Epithelial cell of prostate (primary cell): ENCODE measurements at places on chromosomes 7 and 10.

- no peak for DNase-seq
Measured at GRCh38 chr7:20114468-20114867, 102.7 kb downstream of the MACC1 start.

DNA sequence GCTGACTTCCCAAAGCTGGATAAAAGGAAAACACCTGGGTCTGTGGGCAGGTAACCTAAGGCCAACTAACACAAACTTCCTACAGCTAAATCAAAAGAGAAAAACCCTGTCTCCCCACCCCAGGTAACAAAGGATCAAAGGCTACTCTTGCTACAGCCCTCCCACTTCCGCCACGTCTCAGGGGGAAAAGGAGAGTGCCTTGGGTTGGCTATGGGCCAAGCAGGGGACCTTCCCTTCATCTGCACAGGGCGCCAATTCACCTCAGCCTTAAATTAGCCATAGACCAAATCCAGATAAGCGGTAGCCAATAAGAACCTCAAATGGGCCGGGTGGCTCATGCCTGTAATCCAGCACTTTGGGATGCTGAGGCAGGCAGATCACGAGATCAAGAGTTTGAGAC, 69.1 kb upstream of the LANCL2 start:
- no peak for DNase-seq

GRCh38 chr7:91314591-91315323, 50.5 kb downstream of the FZD1 start:
- DNase-seq, result no peak

GRCh38 chr10:16520900-16521299, 779 bp downstream of the C1QL3 start:
- DNase-seq, result no peak

DNA sequence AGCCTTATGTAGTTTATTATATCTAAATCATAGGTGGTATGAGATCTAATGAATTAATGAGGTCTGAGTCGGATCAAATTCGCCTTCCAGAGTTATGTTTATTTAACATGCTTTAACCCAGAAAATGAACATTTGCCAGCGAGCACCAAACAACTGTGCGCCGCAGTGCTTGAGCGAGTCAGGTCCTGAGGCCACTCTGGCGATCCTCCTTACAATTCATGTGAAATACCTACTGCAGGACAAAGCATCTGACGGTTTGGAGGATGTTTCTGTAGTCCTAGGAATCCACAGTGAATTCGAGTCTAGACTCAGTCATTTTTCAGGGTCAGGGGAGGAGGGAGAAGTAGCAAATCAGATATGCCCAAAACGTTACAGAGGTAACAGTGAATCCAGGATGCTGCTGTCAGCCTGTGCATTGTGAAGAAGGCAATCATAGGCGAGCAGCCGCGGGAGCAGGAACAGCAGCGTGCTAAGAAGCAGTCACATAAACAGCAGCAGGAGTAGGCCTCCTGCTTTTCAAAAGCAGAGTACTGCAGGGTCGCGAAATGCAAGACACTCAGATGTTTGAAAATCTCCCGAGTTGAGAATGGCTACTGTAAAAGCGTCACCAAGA, 120.2 kb downstream of the CACNB2 start:
- no peak for DNase-seq

DNA sequence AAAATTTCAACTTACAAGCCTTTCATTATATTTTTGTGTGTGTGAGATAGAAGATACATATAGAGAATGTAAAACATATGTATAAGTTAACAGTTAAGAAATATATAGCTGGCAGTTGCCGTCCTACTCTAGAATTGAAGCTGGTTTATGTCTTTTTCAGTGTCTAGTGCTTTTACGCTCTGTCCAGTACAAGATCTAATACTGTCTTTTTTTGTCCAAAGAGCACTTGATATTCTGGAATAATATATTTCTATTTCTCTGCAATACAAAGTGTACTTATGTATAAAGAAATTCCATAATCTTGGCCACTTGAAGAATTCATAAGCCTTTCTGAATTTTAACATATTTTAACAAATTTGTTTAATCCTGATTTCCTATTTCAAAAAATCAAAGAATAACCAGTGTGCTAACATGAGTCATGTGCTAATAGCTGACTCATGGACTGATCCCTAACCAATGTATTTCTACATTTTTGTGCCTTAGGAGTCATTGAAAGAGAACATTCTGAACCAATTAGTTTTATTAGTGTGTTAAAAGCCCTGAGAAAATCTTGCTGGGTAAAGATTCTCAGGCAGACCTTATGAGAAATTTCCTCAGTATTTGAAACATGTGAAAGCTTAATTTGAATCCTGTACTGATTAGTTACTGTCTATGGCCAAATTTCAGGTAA, 73.2 kb upstream of the CCAR1 start:
- DNase-seq, result peak; percentile 20

DNA sequence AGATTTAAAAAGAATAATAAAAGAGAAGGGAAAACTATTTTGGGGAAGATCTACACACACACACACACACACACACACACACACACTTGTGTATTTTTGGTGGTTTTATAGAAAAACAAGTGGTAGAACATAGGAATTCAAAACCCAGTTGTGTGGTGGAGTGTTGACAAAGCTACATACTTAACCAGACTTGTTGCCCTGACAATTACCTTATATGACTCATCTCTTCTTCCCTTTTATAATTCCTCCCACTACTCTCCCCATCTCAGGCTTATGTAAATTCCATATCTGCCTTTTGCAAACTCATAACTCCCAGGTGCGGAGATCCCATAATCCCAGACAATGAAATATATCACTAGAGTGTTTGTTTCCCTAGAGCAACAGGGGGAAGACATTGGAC, 873.7 kb downstream of the NXPH1 start:
- DNase-seq, result no peak

- DNase-seq, result no peak
Measured at GRCh38 chr7:73681031-73681430, 2.2 kb downstream of the DNAJC30 start.

DNA sequence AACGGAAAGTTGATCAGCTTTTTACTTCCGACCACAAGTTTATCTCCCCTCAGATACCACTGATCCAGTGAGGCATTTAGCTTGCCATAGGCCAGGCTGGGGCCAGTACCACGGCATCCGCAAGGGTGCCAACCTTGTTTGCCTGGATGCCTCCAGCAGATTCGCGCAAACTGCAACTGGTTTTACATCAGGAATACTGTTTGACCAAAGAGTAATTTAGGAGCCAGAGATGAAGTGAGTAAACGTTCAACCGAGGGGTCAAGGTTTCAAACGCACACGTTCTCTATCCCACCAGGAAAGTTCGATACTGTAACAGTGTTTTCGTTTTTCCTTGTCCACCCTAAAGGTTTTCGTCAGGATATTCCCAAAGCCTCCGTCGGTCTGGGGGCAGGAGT, 266 bp upstream of the MDFIC start:
- DNase-seq, result no peak

DNA sequence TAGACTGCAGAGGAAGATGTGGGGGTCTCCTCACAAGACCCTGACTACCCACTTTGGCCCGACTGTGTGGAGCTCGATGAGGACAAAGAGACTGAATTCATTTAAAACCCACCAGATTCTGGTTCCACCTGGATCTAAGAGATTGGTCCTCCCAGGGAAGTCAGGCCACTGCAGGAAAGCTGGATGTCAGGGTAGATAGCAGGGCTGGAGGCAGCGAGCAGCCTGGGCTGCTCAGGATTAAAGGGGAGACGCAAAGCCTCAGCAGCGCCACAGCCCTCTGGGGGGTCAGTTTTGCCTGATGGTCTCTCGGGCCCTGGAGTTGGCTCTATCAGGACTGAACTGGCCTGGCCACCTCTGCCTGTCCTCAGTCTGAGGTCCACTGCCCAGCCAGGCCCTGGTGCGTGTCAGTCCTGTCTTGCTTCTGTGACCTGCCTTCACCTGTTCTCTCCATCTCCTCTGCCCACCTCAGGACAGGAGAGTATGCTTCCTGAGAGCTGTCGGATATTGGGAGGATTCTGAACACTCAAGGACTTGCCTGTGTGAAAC, 12.2 kb upstream of the KLRG2 start:
- no peak for DNase-seq

GRCh38 chr10:126250045-126250444, 138.2 kb downstream of the ADAM12 start:
- no peak for DNase-seq

- DNase-seq, result no peak
Measured at GRCh38 chr7:33788531-33788930, 116.8 kb upstream of the BMPER start.

DNA sequence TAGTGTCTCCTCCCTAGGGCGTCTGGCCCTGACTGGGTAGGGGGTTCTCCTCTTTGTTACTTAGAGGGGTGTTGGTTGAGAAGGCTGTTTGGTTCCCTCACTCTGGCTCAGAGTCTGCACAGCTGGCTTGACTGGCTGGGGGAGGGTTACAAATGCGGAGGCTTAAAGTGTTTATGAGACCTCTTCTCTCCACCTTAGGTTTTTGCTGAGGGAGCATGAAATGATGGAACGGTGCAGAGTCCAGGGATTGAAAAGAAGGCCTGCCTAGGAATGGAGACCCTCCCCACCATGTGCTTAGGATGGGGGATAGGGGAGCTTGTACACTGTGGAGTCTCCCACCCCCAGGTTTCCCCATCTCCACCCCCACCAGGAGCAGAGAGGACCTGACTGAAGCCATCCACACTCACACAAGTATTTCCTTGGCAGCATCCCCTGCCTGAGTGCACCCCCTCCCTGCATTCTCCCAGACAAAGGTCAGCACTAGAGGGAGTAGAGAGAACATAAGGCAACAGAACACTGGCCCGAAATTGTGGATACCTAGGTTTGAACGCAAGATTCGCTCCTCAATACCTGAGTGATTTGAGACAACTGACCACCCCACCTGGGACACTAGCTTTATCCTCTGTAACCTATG, 1.7 kb upstream of the LDB1 start:
- no peak for DNase-seq

GRCh38 chr7:82230811-82231581, 212.6 kb downstream of the CACNA2D1 start:
- no peak for DNase-seq

DNA sequence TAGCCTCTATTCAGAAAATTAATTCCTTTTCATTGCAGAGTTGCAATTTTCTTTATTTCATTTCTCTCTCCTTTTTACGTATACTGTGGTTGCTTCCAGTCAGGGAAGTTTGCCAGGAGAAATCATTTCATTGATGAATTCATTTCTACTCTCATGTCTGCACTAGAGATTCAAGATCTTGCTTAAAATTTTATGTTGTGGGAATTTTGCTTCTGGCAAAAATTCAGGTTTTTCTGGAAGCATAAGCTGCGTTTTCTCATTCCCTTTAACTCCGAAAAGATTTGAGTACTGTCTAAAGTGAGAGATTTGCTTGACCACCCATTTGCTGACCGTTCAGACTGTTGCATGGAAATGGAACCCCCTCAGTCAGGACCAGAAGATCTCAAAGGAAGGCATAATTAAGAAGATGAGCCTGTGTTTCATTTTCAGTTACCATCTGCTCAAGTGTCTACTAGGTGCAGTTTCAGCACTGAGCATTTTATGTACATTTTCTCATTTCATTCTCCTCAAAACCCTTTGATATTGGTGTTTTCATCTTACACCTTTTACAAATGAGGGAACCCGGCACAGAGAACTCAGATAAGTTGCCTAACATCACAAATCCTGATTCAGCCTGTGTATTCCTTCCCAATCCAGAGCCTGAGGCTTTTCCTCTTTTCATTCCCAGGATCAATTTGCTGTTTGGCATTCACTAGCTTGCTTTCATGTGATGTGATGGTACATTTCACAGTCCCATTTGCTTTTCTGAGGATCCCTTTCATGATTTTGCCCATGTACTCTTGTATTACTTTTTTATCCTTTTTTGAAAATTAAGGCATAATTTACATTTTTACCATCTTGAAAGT, 3.9 kb downstream of the PTPRZ1 start:
- no peak for DNase-seq

GRCh38 chr7:129257168-129257567, 32.3 kb downstream of the AHCYL2 start:
- DNase-seq, result no peak

DNA sequence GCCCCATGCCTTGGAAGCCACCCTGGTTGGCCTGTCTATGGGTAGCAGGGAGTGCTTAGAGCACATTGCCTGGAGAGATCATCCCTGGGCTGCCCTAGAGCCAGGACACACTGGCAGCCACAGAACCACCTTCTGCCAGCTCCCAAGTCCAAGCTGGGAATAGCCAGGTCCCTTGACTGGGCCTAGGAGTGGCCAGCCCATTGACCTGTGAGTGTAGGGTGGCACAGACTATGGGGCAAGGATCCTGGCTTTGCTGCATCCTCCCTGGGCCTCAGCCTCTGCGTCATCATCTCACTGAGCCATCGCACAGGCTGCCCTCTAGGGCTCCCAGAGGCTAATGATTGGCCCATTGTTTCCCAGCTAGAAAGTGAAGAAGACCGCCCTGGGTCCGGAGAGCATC, 7.0 kb downstream of the AQP1 start:
- DNase-seq, result no peak

DNA sequence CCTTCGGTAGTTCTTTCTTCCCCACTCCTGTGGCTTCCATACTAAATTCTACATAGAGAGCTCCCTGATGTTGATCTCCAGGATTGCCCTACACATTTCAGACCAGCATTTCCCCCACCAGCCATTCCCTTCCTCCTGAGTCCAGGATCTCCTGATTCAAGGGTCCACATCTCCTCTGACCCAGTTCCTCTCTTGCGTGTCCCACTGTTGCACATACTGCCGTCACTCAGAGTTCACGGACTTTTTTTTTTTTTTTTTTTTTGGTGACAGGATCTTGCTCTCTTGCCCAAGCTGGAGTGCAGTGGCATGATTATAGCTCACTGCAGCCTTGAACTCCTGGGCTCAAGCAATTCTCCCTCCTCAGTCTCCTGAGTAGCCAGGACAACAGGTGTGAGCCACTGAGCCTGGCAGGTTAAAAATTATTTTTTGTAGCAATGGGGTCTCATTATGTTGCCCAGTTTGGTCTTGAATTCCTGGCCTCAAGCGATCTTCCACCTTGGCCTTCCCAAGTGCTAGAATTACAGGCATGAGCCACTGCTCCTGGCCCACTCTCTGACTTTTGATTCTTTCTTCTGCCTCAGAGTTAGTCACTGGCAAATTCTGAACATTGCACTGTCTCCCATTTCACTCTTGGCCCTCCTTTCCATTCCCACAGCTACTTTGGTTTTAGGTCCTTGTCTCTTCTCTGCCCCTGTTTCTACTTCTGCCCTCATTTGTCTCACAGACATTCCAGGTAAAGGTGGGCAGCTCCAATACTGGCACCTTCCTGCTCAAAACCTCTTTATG, 29.6 kb upstream of the ZRANB1 start:
- DNase-seq, result no peak

DNA sequence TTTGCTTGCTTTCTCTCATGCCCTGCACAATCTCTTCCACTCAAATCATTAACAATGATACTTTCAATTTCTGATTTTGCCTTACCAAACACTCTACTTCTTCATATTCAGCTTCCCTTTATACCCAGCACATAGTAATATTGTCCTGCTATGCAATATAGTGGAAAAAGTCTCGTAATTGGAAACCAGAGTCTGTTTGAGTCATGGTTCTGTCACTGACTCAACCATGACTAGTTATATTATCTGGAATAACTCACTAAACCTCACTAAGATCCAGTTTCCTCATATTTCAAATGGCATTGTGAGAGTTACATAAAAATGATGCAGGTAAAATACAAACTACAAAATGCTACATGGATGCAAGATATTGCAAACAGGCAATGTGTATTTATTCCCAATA, 98.5 kb upstream of the LRRTM3 start:
- no peak for DNase-seq
